Kidney capillary endothelial cell (primary cell): ENCODE measurements at places on chromosomes 6 and 20.

DNA sequence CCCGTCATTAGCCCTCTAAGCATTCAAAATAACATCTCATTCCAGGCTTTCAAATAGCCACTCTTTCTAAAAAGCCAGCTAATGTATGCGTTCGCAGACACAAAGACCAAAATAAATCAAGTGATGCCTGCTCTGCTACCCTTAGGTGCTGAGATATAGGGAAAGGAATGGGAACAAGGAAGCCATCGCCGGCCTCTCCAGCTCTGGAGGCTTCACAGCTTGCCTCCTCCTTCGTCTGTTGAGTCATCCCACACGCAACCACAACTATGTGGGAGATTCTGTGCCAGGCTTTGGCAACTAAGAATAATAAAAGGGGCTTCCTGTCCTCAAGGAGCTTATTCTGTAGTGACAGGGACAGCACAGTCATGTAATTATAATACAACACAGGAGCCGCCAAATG is 27.3 kb upstream of the SLC22A23 start:
- no peak for DNase-seq

- DNase-seq: no peak
These were observed 42.9 kb downstream of the STX11 start for GRCh38 chr6:144193181-144193580.

DNA sequence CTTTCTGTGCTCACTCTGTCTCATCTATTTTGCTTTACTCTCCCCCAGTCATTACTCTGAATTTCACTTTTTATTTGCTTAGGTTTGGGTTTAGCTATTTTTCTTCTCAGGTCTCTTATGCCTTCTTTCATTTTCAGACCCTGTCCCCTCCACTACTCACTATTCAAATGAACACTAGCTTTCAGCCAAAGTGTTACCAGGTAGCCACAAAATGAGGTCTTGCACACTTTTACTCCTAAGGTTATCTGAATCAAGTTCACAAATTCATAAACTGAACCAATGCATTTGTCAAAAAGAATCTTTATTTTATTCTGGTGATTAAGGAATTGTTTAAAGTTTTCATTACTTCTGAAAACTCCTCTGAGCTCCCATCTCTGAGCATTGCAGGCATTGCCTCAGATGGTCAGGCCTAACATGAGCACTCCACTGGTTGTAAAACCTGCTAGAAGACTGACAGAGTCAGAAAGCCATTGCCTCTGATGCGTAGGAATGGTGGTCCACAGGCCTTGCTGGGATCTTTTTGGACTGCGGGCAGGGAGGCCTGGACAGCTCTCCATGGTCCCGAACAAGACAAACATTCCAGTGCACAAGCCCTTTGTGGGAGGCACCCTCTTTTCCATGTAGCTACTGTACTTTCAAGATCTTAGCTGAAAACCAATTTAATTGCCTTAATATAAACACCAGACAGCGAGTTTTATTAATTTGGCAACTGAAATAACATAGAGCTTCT is 48.5 kb downstream of the FYN start:
- DNase-seq: no peak

DNA sequence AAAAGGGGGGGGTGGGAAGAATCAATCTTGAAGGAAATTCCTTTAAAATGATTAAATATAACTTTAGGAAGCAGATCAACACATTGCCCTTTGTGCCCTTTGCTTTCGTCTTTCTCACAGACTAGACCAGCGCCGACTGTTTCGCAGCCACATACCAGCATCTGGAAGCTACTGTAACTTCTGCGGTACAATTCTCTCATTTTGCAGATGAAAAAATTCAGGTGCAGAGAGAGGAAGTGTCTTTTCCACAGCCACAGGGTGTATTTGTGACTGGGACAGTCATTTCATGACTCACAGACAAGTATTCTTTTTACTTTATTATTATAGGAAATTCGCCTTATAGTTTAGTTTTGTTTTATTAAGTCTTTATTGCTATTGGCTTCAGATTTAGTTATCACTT is 84.2 kb downstream of the UST start:
- DNase-seq: no peak

- DNase-seq: no peak
These were observed 81.6 kb upstream of the KHDRBS2 start for GRCh38 chr6:62367601-62368000.

- DNase-seq: no peak
These were observed 10.3 kb downstream of the DUSP15 start for GRCh38 chr20:31859998-31860380.

DNA sequence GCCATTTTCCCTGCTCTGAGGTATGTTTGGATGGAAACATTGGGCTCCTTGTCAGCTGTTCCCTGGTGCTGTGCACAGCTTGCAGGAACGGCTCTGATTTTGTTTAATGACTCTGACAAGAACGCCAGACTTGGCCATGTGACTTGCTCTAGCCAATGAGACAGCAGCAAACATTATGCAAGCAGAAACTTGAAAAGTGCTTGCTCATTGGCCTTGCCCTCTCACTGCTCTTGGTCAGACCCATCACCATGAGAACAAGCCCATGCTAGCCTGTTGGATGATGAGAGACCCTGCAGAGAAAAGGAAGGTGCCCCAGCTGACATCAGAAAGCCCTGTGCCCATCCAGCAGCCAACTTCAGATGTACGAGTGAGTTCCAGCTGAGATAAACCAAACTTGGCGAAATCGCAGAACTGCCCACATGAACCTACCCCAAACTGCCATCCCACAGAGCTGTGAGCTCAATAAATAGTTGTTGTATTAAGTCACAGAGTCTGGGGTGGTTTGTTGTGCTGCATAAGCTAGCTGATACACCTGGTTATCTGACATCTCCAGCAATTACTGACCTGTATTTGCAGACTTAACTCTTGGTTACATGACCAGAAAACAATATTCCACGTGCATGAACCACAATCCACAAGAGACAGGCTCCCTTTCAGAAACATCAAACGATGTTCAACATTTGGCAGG is 96.9 kb downstream of the JPH2 start:
- DNase-seq: no peak

DNA sequence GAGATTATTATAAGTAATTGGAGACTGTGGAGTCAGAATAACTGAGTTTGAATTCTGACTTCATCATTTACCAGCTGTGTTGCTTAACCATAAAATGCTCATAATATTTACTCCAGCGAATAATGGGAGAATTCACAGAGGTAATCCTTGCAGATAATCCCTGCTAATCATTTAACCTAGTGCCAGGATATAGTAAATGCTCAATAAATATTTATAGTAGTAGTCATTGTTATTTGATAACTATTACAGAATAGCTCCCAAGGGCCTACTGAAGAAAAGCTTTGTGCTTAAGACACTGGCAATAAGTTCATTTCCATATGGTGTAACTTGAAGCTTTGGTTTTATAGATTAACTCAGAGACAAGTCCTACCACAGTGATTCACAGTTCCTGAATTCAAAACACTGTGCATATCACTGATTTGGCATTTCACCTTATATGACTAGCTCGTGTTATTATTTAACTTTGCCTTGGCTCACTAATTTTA is 208.8 kb upstream of the PLCB4 start:
- no peak for DNase-seq

- DNase-seq: no peak
These were observed 32.7 kb downstream of the HLA-A start for GRCh38 chr6:29974901-29975560.

GRCh38 chr20:62064770-62065673 is 659 bp downstream of the TAF4 start:
- no peak for DNase-seq

GRCh38 chr6:31352683-31353383 is 4.1 kb downstream of the HLA-B start:
- no peak for DNase-seq

GRCh38 chr20:63633732-63634131 is 6.8 kb upstream of the GMEB2 start:
- DNase-seq: no peak

DNA sequence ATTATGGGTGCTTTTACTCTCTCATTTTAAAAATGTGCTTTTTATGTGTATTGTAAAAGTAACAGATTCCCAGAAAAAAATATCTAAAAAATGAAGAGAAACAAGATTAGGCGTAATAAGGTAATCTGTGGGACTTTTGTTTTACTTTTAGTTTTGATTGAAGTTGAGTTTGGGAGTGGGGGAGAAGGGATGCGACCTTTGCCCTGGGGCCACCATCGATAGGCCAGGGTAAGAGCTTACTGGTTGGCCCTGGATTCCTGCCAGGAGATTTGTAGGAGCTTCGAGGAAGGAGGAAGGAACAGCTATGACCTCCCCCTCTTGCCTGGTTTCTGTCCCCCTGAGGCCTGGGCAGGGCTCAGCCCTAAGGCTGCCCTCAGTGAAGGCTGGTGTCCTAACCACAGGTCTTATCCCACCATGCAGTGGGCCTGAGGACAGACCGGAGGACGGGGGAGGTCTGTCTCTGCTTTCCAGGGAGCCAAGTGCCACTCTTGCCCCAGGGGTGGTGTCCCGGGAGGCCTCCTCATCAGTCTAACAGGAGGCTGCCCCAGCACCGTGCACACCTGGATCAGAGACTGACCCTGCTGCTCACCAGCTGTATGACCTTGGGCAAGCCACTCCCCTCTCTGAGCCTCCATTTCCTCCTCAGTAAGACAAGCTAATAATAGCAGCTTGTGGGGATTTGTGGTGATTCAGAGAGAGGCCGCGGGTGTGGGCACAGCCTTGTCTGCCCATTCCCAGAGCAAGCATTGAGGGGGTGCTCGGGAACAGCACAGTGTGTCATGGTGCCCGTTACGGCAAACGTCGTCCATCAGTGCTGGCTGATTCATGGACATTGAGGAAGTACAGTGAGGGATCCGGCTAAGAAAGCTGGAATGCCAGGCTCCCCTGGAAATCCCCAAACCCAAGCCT is 21.2 kb downstream of the TGM2 start:
- DNase-seq: peak; percentile 93

- no peak for DNase-seq
These were observed 12.1 kb downstream of the TMEM200A start for GRCh38 chr6:130377915-130378314.

- DNase-seq: no peak
These were observed 95.9 kb downstream of the SAMD5 start for GRCh38 chr6:147604373-147604772.

DNA sequence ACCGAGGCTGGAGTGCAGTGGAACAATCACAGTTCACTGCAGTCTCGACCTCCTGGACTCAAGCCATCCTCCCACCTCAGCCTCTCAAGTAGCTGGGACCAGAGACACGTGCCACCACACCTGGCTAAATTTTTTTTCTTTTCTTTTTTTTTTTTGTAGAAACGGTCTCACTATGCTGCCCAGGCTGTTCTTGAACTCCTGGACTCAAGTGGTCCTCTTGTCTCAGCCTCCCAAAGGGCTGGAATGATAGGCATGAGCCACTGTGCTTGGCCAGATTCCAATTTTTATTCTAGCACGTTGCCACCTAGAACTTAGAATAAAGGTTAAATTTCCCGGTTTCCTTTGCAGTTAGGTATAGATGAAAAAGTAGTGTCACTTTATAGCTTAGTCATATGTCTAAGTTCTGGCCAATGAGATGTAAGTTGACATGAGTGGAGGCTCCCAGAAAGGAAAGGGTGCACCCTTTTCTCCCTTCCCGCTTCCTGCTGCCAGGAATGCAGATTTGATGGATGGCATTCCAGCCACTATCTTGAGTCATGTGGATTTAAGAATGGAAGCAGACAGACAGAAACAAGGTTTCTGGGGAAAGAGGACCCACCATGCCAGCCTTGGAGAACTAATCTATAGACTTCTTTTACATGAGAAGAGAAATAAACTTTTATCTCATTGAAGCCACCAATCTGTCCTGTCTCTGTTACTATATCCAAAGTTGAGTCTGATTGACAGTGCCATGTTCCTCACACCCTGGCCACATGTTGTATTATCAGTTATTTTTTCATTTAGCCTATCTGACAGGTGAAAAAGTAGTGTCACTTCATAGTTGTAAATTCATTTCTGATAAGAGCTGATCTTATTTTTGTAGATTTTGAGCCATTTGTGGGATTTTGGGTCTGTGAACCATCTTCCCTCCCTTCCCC is 60.6 kb upstream of the NCOA3 start:
- DNase-seq: peak; percentile 56

GRCh38 chr20:25099601-25100140 is 17.7 kb upstream of the VSX1 start:
- no peak for DNase-seq

- DNase-seq: no peak
These were observed 25.0 kb downstream of the KCNK15 start for GRCh38 chr20:44770484-44771171.

GRCh38 chr6:162882801-162883481 is 155.2 kb downstream of the PACRG start:
- DNase-seq: no peak

GRCh38 chr20:35001596-35002362 is 46.1 kb downstream of the MYH7B start:
- no peak for DNase-seq

DNA sequence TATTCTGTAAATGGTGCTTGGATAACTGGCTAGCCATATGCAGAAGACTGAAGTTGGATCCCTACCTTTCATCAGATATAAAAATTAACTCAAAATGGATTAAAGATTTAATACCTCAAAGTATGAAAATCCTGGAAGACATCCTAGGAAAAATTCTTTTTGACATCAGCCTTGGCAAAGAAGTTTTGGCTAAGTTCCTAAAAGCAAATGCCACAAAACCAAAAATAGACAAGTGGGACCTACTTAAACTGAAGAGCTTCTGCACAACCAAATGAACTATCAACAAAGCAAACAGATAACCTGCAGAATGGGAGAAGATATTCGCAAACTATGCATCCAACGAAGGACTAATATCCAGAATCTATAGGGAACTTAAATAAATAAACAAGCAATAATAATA is 60.3 kb upstream of the RIPPLY2 start:
- no peak for DNase-seq

DNA sequence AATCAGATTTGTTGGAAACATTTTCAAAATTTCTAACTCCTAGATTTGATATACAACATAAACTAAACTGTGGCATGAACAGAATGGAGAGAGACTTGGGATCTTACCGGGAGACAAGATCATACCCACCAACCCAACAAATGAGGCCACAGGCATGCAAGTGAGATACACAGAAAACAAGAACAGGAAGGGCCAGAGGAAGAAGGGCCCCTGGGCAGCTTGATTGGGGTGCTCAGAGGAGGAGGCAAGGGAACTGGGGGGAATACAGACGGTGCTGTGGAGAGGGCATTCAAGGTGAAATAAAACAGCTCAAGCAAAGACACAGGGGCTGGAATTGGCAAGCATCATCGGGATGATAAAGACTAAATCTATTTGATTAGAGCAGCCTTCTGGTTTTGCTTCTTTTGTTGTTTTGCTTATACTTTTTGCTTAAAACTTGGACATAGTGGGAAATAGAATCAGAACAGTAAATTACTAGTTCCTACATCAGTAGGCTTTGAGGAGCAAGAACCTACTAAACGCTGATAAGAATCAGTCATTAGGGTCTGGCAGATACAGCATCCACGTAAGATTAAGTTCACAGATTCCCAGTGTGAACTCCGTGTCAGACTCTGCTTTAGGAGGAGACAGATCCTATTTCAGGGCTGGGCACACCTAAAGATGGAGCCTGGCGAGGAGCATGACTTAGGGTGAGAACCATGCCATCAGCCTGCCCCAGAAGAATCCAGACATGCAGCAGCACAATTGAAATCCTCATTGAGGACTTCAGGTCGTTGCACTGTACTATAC is 3.5 kb upstream of the RAMACL start:
- DNase-seq: no peak
